ENCODE measurements at places on chromosomes 4 and X.

DNA sequence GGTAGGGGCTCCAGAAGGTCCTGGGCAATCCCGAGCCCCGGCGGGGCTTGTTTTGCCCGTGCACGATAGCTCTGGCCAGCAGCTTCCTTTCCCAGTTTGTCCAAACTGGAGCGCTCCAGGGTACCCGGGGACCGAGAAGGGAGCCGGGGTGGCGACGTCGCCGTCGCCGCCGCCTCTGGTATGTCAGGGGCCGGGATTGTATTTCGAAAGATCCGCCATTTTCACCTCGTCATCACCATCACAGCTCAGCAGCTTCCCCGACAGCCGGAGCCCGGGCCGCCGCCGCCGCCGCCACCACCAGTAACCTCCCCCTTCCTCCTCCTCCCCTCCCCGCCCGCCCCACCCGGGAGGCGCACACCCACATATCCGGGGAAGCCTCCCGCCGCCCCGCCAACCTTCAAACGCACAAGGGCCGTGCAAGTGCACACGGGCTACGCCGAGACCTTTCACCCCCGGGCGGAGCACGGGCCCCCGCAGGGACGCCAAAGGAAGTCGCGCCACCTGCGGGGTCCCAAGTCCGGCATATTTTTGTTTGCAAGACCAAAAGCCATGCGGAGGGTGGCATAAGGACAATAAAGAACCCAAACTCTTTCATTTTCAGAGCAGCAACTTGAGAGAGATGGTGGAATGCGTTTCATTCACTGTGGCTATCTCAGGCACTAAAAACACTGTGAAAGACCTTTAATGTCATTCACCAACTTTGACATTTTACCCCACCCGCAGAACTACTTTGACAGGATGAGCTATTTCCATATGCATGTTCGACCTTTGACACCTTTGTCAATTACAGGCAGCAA lies at the start of gene LIN54:
LIN54 (minus strand) TSS at position 302 of the 797 bp plus-strand sequence. CDS start 25,979 bp downstream, outside the sequence.
- peak; percentile 51 for DNase-seq

DNA sequence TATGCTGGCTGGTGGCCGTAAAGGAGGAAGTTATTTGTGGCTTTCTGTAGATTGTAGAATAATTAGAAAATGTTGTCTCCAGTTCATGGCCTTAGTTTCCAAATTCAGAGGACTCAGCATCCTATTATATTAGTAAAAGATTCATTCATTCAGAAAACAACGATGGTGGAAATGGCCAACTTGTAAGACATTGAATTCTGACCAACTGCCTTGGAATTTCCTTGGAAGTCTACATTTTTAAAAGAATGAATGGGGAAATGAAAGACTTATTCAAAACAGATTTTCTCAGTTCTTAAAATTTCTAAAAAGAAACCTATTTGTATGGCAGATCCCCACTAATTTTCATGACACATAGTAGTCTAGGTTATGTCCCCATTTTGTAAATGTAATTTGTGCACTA lies 561.5 kb downstream of the ANKRD50 start:
- DNase-seq: no peak

GRCh38 chr4:120070196-120070595 lies 3.5 kb upstream of the MAD2L1 start:
- no peak for DNase-seq

DNA sequence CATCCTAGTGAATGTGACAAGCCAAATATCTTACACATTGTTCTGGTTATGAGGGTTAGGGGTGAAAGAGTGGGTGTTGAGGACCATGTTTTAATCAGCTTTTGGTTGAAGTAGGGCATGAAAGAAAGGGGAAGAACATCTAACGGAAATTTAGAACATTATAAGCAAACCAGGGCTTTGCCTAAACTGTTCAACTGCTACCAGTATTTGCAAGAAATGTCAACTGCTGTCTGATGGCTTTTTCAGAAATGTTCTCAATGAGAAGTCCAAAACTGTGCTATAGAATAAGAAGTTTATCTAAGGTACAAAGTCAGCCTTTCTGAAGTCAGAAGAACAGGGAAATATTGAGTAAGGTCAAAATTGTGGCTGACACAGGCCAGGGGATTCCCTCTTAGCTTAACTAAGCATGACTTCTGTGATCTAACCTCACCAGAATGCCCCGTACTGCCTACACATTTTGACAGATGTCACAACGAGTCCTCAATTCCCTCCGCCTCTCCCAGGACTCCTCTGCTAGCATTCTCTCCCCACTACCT lies 67.1 kb downstream of the DTHD1 start:
- no peak for DNase-seq

GRCh38 chr4:185709802-185710486 lies 102.0 kb downstream of the SORBS2 start:
- no peak for DNase-seq

- DNase-seq: no peak
Observed at GRCh38 chr4:150828159-150828558, 186.9 kb downstream of the LRBA start.

- no peak for DNase-seq
Observed at GRCh38 chrX:137565921-137566745, at the start of gene ZIC3. TSS of gene ZIC3 (plus strand) at chrX:137566127. CDS start at chrX:137566692, 565 bp downstream.

- DNase-seq: no peak
Observed at GRCh38 chr4:180314972-180315371, 1928.2 kb upstream of the TENM3 start.

DNA sequence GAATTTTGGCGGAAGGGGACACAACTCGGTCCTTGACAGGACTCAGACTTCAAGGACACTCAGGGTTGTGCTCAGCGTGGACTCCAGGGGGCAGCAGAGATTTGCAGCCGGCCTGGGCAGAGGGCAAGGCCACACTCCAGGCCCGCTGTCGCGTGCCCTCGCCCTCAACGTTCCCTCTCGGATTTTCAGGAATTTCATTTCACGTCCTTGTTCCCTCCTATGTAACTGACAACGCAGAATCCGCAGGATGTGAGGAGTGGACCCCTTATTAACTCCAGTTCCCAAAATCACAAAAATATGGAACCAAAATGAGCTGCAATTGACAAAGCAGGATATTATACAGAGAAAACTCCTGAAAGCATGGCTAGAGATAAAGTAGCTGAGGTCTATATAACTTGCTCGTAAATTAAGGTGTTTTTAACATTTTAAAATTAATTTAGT lies 21.0 kb upstream of the DCTD start:
- peak; percentile 50 for DNase-seq

DNA sequence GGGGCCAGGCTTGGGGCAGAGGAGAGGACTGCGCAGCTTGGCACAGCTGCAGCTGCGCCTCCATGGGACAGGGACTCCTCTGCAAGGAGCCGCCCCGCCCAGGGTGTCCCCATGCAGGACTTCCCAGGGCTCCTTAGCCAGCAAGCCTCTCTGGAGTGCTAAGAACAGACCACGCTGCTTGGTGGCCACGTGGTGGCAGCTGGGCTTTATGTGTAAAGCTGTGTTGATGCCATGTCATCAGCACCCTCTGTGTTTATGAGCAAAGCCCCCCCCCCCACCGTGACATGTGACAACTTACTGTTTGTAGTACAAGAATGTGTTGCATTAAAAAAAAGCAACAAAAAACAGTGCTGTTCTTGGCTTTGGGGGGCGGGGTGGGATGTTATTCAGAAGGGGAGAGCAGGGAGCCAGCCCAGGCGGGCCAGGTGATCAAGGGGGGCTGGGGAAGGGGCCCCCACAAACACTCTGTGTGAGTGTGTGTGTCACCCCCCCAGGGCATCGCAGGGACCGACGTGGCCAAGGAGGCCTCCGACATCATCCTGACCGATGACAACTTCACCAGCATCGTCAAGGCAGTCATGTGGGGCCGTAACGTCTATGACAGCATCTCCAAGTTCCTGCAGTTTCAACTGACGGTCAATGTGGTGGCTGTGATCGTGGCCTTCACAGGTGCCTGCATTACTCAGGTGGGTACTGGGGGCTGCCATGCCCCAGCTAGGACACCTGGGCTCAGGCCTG lies 40.3 kb downstream of the ATP2B3 start:
- no peak for DNase-seq

DNA sequence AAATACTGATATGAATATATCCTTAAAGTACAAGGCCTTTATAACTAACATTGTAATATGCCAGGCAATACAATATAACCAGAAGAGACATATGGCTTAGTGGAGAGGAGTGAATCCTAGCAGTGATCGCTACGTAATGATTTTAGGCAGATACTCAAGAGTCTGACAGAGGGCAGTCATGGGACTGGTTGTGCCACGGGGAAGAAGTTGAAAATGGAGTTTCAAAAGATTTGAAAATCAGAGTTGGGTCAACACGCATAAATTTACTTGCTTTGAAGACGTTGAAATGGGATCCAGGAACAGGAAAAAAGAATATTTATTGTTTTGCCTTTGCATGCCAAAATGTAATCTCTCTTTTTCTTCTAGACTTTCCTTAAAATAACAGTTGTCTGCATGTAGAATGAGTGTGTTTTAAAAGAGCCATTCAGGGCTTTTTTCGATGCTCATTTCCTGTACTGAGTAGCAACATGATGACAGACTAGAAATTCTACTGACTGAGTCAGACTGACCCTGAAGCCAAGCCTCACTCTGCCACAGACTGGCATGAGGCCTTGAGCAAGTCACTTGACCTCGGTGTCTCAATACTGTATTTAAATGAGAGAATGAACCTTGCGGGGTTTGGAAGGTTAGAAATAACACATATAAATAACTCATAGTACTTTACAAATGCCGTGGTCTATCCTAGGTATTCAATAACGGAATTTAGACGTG lies 8.1 kb upstream of the SMS start:
- no peak for DNase-seq

- DNase-seq: peak; percentile 6
Observed at GRCh38 chr4:85402371-85402770, 72.6 kb upstream of the ARHGAP24 start.

DNA sequence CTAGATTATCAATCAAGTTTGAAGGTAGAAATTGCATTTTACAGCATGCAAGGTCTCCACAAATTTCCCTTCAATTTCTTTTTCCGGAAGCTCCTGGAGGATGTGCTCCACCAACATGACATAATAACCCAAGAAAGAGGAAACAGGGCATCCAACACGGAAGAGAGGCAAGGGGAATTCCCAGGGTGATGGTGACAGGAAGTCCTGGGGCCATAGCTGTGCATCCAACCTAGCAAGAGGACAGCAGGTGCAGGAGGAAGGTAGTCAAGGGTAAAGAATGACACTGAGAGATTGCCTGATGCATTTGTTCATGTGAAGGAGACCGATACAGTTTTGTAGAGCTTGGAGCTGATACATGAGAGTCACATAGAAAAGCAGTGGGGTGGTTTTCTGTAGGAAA lies 115.7 kb upstream of the LSM6 start:
- DNase-seq: no peak

DNA sequence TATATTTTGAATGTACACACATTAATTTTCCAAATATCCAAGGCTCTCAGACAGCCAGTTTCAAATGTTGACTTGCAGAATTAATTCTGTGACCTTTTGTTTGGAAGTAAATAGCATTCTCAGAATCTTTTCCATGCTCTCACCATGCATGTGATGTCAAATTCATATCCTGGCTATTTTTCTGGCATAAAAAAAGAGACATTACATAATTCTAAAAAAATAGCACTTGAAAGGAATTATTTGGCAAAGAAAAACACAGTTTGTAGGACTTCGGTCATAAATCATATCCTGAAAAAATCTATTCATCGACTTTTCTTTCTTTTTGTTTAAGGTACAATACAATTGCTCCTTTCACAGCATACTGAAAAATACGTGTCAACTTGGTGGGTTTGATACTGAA lies 111.2 kb downstream of the GLRA3 start:
- no peak for DNase-seq

- no peak for DNase-seq
Observed at GRCh38 chr4:102522031-102522440, 20.9 kb downstream of the NFKB1 start.

DNA sequence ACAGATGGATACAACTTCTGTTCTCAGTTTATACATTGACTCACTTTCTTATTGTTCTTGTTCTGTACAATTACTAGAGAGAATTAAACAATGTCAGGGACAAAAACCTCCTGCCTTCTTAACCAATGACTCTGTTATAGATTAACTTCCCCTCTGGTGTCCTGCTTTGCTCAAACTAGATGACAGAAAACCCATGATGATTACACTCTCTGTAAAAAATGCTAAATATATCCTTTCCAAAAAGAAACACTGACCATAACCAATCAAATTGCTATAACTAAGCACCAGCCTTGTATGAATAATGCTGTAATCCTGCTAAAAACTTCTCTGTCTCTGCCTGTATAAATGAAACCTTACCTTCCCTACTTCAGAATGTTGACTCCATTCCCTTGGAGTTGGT lies 29.8 kb upstream of the IL13RA2 start:
- DNase-seq: no peak

DNA sequence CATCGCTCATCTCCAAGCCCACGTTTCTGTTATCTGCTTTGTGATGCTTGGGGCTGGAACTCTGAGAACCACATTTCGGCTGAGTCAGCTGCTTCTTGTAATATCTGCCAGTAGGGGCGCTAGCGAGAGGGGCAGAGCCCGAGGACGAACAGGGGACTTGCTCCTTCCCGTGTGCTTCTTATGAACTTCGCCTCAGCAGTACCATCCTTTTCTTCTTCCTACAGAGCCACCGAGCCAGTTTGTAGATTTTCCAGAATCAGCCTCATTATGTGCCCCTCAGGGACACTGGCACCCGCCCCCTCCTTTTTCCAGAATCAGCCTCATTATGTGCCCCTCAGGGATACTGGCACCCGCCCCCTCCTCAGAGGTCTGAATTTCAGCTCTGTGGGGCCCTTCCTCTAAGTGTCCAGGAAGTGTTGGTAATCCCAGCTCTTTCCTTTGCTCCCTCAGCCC lies 441.7 kb upstream of the RASGEF1B start:
- DNase-seq: peak; percentile 51

DNA sequence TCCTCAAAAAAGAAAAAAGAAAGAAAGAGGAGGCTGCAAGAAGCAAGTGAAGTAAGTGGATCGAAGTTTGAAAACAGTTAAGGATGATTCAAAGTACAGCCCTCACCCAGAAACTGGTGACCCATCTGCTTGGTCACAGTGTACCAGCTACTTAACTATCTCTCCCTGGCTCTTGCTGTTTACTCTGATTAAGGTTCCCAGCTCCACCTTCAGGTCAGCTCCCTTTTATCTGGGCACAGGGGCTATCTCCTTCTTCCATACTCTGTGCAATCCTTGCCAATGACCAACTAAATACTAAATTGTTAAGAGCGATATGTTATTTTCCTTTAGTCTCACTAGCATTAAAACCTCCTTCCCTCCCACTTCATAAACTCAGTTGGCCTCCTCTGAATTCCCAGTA lies 81.5 kb upstream of the SMIM10 start:
- DNase-seq: no peak

DNA sequence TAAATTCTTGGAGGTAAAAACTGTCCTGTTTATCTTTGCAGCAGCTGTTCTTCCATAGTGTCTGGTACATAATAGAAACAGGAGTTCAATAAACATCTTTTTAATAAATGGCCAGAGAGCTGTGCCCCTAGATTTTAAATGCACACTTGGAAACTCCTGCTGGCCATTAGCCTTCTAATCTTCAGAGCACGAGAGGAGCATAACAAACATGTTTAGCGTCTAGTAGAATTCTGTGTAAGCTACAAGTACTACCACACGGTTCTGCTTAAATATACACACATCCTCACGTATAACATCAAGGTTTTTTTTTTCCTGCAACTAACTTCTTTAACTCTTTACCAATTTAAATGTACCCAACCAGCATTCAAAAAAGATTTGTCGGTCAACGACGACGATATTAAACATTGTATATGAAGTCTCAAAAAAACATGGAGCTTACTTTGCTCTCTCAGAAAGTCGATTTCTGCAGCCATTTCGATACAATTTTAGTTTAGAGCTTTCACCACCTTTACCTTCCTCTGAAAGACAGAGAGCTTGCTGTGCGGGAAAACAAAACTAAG lies 628 bp downstream of the SCLT1 start:
- DNase-seq: no peak

GRCh38 chr4:184059099-184059498 lies 154.0 kb downstream of the STOX2 start:
- DNase-seq: no peak

- DNase-seq: no peak
Observed at GRCh38 chrX:133307637-133308498, 89.7 kb upstream of the TFDP3 start.
